A673 (cell line): ENCODE measurements at places on chromosomes 3 and 15.
A peak's percentile ranks its signal among the peaks of the same experiment; 100 is the strongest.

DNA sequence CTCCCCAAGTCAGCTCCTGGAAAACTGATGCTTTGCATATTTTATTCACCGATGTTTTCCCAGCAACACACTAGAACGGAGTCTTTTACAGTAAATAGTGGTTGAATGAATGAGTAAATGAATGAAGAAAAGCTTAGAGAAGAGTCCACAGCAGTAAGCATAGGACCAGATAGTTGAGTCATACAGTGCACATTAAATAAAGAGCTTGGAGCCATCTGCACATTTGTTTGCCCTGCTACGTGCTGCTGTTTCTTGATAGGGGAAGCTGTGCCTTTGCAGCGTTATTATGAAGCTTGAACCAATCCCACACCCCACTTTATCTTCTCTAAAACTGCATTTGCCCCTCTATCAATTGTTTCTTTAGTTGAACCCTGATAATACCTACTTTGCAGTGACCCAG is 1.2 kb downstream of the FAM98B start:
- no peak for DNase-seq

DNA sequence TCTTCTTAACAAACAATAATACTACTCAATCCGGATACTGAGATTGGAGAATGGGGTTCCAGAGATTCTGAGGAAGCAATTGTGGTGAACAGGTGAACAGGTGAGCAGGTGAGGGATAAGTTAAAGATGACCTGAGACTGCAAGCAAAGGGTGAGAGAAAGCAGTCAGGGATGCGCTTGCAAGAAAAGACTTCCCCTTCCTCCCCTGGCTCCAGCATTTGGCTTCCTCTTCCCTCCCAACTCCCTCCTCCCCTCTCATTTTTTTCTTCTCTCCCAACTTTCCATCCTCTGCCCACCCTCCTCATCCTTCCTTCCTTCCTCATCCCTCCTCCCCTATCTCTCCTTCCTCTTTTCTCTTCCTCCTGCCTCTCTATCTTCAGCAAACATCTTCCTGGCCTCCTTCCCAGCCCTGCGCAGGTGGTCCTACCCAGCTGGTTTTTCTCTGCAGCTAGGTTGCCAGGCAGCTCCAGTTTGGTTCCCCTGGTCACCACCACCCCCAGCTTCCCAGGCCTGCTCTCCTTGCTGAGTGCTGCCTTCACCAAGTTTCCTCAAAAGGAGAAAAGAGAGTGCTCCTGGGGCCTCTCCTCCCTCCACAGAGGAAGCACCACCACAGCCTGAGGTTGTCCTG is 10.4 kb upstream of the VIPR1 start:
- no peak for DNase-seq

DNA sequence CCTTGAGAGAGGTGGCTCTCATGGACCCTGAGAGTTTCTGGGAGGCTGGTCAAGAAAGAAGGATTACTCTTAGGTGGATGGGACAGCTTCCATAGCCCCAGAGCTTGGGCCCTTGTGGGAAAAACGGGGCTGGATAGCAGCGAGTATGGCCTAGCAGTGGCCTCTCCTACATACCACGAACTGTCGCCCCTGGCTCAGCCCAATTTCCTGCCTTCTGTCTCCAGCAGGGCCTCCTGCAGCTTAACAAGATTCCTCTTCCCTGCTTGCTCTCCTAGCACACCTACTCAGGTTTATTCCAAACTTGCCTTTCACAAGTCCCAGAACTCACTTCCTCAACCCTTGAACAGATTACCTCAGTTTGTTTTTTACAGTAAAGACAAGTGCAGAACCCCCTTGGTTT is 139.7 kb upstream of the TPM1 start:
- no peak for DNase-seq

GRCh38 chr15:100463515-100463914 is 65.2 kb downstream of the CERS3 start:
- DNase-seq: no peak

GRCh38 chr3:126607214-126607908 is 47.6 kb downstream of the TXNRD3 start:
- no peak for DNase-seq

- DNase-seq: no peak
Observed at GRCh38 chr3:173748105-173748504, 350.6 kb downstream of the NLGN1 start.

GRCh38 chr3:126982471-126983175 is at the start of gene PLXNA1:
PLXNA1 (plus strand) TSS chr3:126983115; CDS start chr3:126988594, 5,479 bp downstream.
- DNase-seq: peak; percentile 88

- no peak for DNase-seq
Observed at GRCh38 chr15:78104119-78104479, 11.7 kb downstream of the SH2D7 start.

GRCh38 chr3:13470894-13471574 is 9.1 kb upstream of the HDAC11 start:
- no peak for DNase-seq

DNA sequence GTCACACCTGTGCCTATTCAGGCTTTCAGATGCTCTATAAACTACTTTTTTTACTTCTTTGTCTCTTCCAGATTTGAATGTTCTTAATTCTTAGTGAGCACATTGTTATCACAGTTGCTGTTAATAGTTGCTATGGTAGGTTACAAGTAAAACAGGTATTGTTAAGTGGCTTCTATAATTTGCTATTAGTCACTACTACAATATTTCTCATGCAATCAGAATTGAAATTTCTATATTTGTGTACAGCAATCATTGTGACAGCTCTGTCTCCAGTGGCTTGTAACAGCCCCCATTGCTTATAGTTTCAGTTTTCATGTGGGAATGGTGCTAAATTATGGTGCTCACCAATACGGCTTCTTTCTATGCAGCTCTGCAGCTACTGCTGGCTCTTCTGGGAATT is 318.4 kb upstream of the GOLIM4 start:
- no peak for DNase-seq

GRCh38 chr3:70914862-70915261 is 602.4 kb upstream of the MDFIC2 start:
- no peak for DNase-seq

DNA sequence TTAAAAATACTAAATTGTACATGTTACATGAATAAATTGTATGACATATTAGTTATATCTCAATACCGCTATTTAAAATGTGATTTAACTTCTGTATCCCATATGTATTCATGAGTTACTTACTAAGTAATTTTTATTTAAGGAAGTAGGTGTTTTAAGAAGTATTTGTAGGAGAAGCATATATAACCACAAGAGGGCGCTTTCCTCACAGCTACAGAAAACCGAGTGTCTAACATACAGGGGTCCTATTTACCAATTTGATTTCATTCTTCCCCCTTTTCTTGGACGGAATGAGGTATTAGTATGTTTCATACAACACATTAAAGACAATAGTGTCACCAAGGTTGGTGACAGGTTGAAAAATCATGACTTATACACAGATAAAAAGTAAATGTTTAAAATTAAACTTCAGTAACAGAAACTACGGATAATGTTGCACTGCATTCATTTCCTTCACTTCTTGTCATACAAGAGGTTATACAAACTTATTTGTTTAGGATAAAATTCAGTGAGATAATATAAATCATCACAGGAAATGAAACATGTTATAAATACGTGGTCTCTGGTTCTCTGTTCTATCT is 253.6 kb downstream of the MAGI1 start:
- peak; percentile 75 for DNase-seq

- DNase-seq: no peak
Observed at GRCh38 chr3:168325684-168326083, 230.0 kb upstream of the GOLIM4 start.

- no peak for DNase-seq
Observed at GRCh38 chr15:49742381-49742780, 121.5 kb downstream of the DTWD1 start.

GRCh38 chr3:123755501-123755900 is 128.6 kb downstream of the MYLK start:
- no peak for DNase-seq

GRCh38 chr3:99910752-99911290 is 93.2 kb downstream of the CMSS1 start:
- DNase-seq: peak; percentile 55

DNA sequence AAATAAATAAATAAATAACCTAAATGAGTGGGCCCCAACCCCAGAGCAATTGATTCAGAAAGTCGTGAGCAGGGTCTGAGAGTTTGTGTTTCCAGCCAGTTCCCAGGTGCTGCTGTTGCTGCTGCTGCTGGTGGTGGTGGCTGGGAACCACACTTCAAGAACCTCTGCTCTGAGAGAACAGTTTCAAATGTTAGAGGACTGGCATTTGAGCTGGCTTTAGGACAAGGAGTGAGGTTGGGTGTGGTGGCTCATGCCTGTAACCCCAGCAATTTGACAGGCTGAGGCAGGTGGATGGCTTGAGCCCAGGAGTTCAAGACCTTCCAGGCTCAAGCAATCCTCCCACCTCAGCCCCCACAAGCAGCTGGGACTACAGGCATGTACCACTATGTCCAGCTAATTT is 123.1 kb upstream of the UBE2E1 start:
- DNase-seq: no peak

DNA sequence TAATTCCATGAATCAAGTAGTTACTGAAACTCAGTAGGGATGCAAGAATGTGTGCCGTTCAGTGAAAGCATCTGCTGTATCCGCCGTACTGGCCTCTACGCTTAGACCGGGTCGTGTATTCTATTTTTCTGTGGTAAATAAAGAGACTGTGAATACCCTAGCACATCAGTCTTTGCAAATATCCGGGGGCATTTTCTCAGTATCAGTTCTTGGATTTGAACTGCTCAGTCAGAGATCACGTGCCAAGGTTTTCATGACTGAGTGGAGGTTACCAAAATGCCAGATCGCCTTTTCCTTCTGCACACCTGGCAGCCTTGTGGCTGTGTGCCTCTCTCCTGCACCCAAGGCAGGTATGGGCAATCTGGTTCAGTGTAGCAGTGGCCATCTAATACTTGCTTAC is 377.0 kb downstream of the OCA2 start:
- DNase-seq: no peak

DNA sequence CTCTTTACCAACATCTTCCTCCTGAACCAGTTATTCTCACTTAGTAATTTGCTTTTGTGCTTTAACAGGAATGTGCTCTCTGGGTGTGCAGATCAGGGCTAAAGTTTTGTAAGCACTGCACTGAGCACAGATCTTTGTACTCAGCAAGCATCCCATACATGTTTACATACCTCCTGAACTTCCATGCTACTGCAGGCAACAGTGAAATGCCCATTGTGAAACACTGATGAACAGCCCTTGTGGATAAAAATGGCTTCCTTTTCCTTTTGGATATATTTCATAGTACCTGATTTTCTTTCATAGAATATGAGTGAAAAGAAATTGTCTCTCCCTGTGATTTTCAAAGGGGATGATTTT is 855.9 kb downstream of the MCTP2 start:
- DNase-seq: no peak

GRCh38 chr3:153852355-153852754 is 268.8 kb upstream of the ARHGEF26 start:
- no peak for DNase-seq

DNA sequence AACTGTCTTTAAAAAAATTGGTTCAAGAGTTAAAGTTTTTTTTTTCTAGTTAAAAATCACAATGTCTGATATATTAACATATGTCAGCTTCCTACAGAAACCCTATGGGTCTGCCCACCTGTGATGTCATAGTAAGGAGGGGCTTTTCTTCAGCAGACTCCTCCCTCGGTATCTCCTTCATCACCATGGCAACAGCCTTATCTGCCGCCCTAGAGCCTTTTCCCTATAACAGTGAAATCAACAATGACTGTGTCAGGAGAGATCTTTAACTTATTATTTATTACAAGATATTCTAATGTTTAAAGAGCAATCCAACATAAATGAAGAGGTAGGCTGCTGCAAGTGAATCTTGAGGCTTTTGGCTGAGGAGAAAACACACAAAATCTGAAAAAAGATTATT is 138.7 kb downstream of the PEX5L start:
- peak; percentile 83 for DNase-seq

DNA sequence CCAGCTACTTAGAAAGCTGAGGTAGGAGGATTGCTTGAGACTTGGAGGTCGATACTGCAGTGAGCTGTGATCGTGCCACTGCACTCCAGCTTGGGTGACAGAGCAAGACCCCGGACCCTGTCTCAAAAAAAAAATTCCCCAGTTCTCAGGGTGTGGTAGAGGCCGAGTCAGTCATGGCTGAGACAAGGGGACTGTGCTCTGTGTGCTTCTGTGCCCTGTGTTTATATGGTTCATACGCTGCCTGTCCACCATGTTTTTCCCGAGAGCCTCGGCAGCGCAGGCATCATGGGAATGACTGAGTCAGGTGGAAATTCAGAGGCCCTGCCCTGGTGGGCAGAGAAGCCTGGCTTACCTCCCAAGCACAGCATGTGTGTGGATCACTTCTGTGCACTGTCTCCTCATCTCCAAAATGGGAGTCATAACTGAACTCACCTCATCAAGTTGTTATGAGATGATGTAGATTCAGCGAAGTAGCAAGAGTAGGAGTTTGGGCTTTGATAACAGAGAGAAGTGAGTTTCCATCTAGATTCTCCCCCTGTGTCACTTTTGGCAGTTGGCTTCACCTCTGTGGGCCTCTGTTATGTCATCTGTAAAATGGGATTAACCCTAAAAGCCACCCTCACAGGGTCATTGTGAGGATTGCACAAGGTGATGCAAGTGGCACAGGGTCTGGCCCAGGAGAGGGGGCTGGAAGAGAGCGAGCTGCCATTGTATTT is 56.9 kb downstream of the FLNB start:
- no peak for DNase-seq

- DNase-seq: no peak
Observed at GRCh38 chr3:50355829-50356552, 3.3 kb downstream of the TMEM115 start.
